ENCODE measurements at places on chromosomes 4 and X. TPM values are rescaled to one million over a fixed set of nuclear protein-coding genes. Genes with fewer than 3 reads are reported as not detected.

CENPVL2 gene
- total RNA-seq = not detected

COX7B gene
- 254 TPM for total RNA-seq

CENPE gene
- 24.3 TPM for total RNA-seq

ARHGEF38 gene
- total RNA-seq = not detected

Measured in articular chondrocyte of knee joint (primary cell).